ENCODE measurements at places on chromosomes 2 and 18.
A peak's percentile ranks its signal among the peaks of the same experiment; 100 is the strongest.

GRCh38 chr2:137942833-137943677 lies 21.2 kb upstream of the HNMT start:
- no peak for ATAC-seq

- no peak for ATAC-seq
Measured at GRCh38 chr2:185471441-185471840, 267.2 kb upstream of the FSIP2 start.

DNA sequence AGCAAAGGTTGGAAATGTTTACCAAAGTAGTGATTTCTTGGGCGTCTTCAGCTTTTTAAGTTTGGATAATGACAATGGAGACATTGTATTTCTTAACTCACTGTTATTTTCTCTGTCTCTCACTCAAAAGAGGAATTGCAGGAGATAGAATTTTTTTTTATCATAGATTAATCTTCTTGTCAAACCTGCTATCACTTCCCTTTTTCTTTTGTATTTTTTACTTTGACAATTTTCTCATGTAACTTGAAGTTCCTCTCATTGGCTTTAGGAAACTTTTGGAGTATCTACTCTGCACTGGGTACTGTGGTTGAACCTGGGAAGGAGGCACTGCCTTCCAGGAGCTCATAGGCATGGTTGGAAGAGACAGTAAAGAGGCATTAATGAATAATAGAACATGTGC lies 489.1 kb downstream of the CNTNAP5 start:
- ATAC-seq, result no peak

GRCh38 chr18:22848615-22849014 lies 84.5 kb upstream of the RBBP8 start:
- ATAC-seq, result no peak

DNA sequence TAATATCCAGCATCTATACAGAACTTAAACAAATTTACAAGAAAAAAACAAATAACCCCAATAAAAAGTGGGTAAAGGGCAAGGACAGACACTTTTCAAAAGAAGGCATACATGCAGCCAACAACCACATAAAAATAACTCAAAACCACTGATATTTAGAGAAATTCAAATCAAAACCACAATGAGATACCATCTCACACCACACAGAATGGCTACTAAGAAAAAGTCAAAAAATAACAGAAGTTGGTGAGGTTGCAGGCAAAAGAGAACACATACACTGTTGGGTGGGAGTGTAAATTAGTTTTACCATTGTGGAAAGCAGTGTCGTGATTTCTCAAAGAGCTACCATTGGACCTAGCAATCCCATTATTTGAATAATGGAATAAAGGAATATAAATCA lies 1973.9 kb upstream of the LRRTM1 start:
- ATAC-seq, result no peak

GRCh38 chr2:11746376-11746806 lies at the start of gene LPIN1:
TSS of gene LPIN1 (plus strand) at chr2:11746632. CDS start at chr2:11765542, 18,910 bp downstream.
- ATAC-seq, result peak; percentile 89

DNA sequence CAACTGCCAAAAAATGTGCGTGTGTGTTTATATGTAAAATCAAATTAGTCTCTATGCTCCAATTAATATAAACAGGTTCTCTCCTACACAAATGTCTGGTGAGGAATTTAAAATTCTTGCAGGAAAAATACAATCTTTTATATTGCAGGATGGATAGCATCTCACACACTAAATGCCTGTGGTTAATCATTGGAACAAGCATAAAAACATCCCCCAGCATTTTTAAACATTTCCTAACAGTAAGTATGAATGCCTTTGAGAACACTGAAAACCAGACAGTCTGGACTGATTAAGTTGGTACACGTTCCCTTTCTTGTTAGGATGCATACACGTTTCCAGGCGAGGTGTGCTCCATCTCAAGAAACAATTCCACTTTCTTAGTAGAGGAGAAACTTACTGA lies 29.9 kb upstream of the PDE1A start:
- no peak for ATAC-seq

GRCh38 chr2:190840569-190841172 lies 40.0 kb upstream of the GLS start:
- no peak for ATAC-seq

- ATAC-seq, result no peak
Measured at GRCh38 chr2:23859983-23860382, 66.9 kb downstream of the ATAD2B start.

GRCh38 chr18:10461989-10462388 lies 7.6 kb downstream of the APCDD1 start:
- ATAC-seq, result no peak

- ATAC-seq, result no peak
Measured at GRCh38 chr2:227411320-227411989, 23.7 kb upstream of the SCYGR1 start.

DNA sequence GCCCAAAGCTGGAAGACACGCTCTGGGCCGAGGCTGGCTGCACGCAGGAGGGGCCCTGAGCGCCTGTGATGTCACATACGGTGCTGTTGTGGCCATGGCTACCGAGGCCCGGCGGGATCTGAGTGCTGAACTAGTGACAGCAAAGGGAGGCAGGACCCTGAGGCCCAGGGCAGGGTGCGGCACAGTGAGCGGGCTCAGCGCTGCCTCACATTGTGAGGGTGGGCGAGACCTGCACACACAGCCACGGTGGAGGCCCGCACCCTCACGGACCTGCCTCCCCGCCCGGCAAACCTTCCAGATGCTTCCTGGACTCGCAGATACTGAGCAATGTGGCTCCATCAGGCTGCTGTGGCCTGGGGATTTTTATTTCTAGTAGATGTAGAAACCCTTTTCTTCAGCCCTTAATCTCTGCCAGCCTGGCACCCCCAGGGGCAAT lies 133.8 kb upstream of the CTDP1 start:
- no peak for ATAC-seq

DNA sequence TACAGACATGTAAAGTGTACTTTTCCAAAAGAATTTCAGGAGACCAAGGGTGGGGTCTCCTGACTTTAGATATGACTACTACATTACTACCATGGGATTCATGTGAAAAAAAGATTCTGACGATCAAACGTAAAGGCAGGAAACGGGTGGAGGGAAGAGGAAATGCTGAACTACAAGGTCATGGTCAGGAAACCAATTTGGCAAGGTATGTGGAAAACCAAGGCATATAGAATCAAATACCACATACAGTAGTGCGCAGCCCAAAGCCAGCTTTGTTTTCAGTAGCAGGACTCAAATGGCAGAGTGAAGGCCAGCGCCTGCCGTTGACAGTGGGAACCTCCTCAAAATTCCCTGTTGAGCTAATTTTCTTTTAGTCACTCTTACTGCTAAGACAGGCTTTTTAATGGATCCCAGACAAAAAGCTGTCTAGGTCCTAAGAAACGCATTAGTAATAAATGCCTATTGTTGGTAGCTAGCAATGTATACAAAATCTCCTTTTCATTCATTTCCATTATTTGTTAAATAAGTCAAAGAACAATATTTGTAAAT lies 57.6 kb upstream of the SERTAD2 start:
- ATAC-seq, result no peak

GRCh38 chr2:235533616-235534385 lies 40.0 kb downstream of the AGAP1 start:
- ATAC-seq, result no peak

GRCh38 chr2:215868846-215869543 lies 144.4 kb downstream of the MREG start:
- peak; percentile 81 for ATAC-seq

- no peak for ATAC-seq
Measured at GRCh38 chr2:241068942-241069810, 32.9 kb downstream of the MTERF4 start.

GRCh38 chr18:74142252-74142651 lies 5.4 kb downstream of the FBXO15 start:
- ATAC-seq, result no peak

GRCh38 chr2:64819774-64820688 lies 166.3 kb upstream of the SERTAD2 start:
- ATAC-seq, result no peak

Data from motor neuron (in vitro differentiated cells).